ENCODE measurements at places on chromosomes 2 and 18. TPM values are rescaled to one million over a fixed set of nuclear protein-coding genes. Genes with fewer than 3 reads are reported as not detected.
A peak's percentile ranks its signal among the peaks of the same experiment; 100 is the strongest.

- no peak overlapping the region for H3K4me3 ChIP-seq
- H3K36me3 ChIP-seq = no peaks in the 10 kb centered on the region
- H3K27me3 ChIP-seq = no peaks in the 10 kb centered on the region
These were observed 81.1 kb downstream of the SLC66A3 start for GRCh38 chr2:11236335-11236734.

GRCh38 chr2:29308366-29308765, 193.2 kb downstream of the CLIP4 start:
- no peak overlapping the region for H3K27ac ChIP-seq
- no peaks in the 10 kb centered on the region for H3K36me3 ChIP-seq
- no peaks in the 10 kb centered on the region for H3K27me3 ChIP-seq
- no peak for DNase-seq

Gene SH3BP4
- 27.2 TPM for total RNA-seq

Gene HOXD1
- total RNA-seq = not detected

DNA sequence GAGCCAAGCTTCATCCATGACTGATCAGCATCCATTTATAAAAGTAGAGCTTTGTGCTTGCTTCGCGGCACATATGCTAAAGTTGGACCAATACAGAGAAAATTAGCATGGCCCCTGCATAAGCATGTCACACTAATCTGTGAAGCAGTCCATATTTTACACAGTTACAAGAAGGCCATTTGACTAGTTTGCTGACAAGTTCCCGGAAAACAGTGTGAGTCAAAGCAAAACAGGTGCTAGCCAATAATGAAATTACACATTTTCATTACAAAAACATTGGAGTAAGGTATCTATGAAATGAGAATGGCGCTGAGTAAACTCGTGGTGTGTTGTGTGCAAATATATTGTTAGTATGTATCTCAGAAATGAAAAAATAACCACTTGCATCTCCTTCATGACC, 4.7 kb downstream of the ANKRD62 start:
- H3K4me3 ChIP-seq = no peak overlapping the region
- no peaks in the 10 kb centered on the region for H3K27me3 ChIP-seq
- no peak for DNase-seq
- H3K36me3 ChIP-seq = no peaks in the 10 kb centered on the region

DNA sequence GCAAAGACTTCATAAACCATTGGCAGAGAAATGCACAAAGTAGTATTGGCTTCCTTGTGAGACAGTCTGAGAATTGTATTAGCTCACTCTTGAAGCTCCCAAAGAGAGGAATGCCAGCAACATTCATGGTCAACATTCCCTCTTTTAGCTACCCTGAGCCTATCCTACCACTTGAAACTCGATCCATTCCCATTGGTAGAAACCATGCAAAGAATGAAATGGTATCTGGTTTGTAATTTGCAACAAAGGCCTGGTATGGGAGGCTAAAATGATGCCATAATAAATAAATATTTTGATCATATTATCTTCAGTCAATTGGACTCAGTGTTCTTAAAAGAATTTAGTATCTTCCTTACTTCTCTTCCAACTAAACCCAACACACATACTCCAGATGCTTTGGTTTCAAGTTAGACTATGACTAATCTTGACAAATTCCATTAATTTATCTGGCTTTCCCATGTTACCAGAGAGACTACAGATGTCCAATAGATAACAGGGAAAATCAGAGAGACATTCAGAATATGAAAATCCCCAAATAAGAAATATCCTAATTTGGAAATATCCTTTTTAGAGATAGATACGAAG, 102.9 kb downstream of the DHRS9 start:
- DNase-seq = no peak
- no peaks in the 10 kb centered on the region for H3K27me3 ChIP-seq
- H3K4me3 ChIP-seq = no peak overlapping the region
- no peaks in the 10 kb centered on the region for H3K4me1 ChIP-seq
- H3K27ac ChIP-seq = no peak overlapping the region
- H3K36me3 ChIP-seq = no peaks in the 10 kb centered on the region

DNA sequence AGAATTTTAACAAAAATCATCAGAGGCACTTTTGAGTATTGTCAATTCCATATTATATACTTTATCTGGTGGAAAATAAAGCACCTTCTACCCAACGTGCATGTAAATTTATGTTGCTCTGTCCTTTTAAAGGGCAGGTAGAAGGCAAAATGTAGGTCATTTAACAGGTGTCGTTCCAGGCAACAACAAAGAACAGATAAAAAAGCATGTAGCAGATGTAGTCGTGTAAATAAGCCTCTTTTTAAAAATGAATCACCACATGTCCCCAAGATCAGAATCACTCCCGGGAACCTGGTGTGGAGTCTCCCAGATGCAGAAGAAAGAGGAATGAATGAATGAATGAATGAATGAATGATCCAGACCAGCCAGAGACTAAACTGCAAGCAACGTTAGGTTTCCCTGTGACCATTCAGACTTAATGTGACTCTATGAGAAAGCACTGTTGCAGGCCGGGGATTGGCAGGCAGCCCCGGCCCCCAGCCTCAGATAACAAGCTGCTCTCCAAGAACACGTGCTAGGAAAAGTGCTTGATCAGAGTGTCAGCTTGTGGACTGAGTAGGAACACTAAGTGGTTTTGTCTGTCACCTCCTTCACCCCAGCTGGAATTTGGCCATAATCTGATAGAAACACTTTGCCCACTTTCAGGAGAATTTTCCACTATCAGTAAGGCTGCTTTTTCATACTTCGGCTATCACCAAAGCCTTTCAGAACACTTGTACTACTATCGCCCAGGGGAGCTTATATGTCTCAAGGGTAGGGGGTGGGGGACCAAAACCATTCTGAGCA, 100.6 kb downstream of the CDK15 start:
- DNase-seq = no peak
- no peak overlapping the region for H3K4me3 ChIP-seq
- H3K36me3 ChIP-seq = no peaks in the 10 kb centered on the region
- H3K27ac ChIP-seq = no peak overlapping the region

Gene VWA3B
- total RNA-seq = not detected

DNA sequence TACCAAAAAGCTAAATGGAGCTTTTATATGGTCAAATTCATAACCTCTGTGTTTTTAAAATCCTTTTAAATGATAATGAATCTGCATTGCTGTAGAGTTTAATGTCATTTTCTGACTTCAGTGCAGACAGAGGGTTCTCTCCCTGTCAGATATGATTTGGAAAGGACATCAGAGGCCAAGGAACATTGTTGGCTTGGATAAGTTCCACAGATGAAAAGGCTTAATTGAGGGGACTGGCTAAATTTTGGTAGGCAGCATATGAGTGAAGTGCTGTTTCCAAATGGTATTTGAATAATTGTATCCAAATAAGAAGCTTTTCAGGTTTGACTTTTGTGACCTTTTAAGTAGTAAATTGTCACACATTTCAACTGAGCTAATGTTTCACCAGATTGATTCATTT, 124.6 kb upstream of the KCNH7 start:
- no peak for DNase-seq
- H3K27me3 ChIP-seq = no peaks in the 10 kb centered on the region
- no peaks in the 10 kb centered on the region for H3K36me3 ChIP-seq
- no peak overlapping the region for H3K4me3 ChIP-seq
- H3K27ac ChIP-seq = no peak overlapping the region

GRCh38 chr2:167294776-167295140, 406.5 kb downstream of the XIRP2 start:
- no peak for DNase-seq
- no peak overlapping the region for H3K27ac ChIP-seq
- no peaks in the 10 kb centered on the region for H3K4me1 ChIP-seq
- H3K27me3 ChIP-seq = peaks cover 4% of the 10 kb centered on the region

- H3K4me1 ChIP-seq = no peaks in the 10 kb centered on the region
- peaks cover 15% of the 10 kb centered on the region for H3K36me3 ChIP-seq
- peak within 1 kb of the TSS; percentile 75 for H3K27ac ChIP-seq
- H3K27me3 ChIP-seq = no peaks in the 10 kb centered on the region
These were observed at the start of gene CCDC138 for GRCh38 chr2:108786354-108787215. Gene CCDC138 (plus strand): TSS chr2:108786771. CDS start chr2:108786823, 52 bp downstream.

Gene ARHGEF4
- 8.1 TPM for total RNA-seq

- H3K36me3 ChIP-seq = no peaks in the 10 kb centered on the region
- H3K27me3 ChIP-seq = no peaks in the 10 kb centered on the region
- no peak overlapping the region for H3K27ac ChIP-seq
- DNase-seq = no peak
These were observed 105.3 kb downstream of the GLI2 start for GRCh38 chr2:120840795-120841487.

- H3K4me3 ChIP-seq = no peak overlapping the region
- no peak overlapping the region for H3K27ac ChIP-seq
- no peaks in the 10 kb centered on the region for H3K36me3 ChIP-seq
- no peak for DNase-seq
These were observed 68.8 kb upstream of the GLS start for GRCh38 chr2:190811811-190812210.

Gene LRRC30
- total RNA-seq = not detected

Gene UBXN2A
- 18.7 TPM for total RNA-seq

- H3K4me1 ChIP-seq = no peaks in the 10 kb centered on the region
- H3K27me3 ChIP-seq = no peaks in the 10 kb centered on the region
- H3K27ac ChIP-seq = no peak overlapping the region
- no peak overlapping the region for H3K4me3 ChIP-seq
- H3K36me3 ChIP-seq = no peaks in the 10 kb centered on the region
These were observed 53.9 kb downstream of the PRKRA start for GRCh38 chr2:178397002-178397605.

Gene MOCOS
- 0.11 TPM for total RNA-seq

- no peaks in the 10 kb centered on the region for H3K4me1 ChIP-seq
- no peak overlapping the region for H3K27ac ChIP-seq
- H3K27me3 ChIP-seq = no peaks in the 10 kb centered on the region
- no peaks in the 10 kb centered on the region for H3K36me3 ChIP-seq
- no peak for DNase-seq
These were observed 26.2 kb downstream of the CYRIA start for GRCh38 chr2:16639431-16639830.

- H3K27ac ChIP-seq = no peak overlapping the region
- H3K4me1 ChIP-seq = no peaks in the 10 kb centered on the region
- no peaks in the 10 kb centered on the region for H3K27me3 ChIP-seq
- no peak overlapping the region for H3K4me3 ChIP-seq
- DNase-seq = no peak
These were observed 15.3 kb downstream of the TTC21B start for GRCh38 chr2:165938237-165938636.

DNA sequence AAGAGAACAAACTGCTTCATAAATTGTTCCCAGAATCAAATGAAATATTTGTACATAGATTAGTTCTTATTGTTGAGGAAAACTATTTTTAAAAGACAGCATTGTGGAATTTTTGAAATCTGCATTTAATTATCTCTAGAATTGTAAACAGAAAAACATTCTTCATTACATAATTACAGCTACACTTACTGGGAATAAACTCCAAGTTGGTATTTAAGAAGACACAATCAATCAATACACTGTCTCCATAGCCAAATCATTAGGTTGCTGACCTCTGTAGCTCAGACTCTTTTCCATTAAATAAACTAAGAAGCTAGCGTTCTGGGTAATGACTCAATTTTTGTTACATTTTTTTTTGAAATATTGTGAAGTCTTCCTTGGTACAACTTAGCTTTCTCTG, 70.2 kb upstream of the PIEZO2 start:
- no peaks in the 10 kb centered on the region for H3K27me3 ChIP-seq
- no peak overlapping the region for H3K4me3 ChIP-seq

Gene HOXD8
- 1.1 TPM for total RNA-seq

DNA sequence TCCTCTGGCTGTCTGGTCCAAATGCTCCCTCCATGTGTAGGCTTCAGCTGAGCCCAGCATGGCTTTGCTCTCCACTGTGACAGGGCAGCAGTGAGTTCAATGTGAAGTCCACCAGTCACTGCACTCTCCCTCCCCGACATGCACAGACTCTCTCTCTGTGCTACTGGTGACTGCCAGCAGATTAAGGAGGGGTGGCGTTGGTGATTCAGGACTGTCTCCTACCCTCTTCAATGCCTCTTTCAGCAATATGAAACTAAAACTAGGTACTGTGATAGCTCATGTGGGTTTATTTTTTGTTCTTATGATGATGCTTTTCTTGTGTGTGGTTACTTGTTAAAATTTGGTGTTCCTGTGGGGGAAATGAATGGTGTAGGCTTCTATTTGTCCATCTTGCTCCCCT, 201.0 kb upstream of the RBMS1 start:
- no peak for DNase-seq
- no peak overlapping the region for H3K27ac ChIP-seq
- no peaks in the 10 kb centered on the region for H3K36me3 ChIP-seq

DNA sequence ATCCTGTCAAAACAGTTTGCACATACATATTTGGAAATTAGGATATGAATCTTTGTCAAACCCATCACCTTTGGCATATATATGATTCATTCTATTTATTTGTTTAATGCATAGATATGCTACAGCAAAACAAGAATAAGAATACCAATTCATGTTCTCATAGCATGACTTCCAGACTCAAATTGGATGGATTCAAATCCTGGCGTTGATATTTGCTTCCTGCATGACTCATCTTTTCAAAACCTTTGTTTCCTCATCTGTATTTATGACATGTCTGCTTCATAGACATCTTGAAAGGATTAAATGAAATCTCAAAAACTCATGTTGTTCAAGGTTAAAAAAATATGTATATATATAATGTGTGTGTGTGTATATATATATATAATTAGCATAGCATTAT, 261.3 kb downstream of the MBD5 start:
- H3K4me1 ChIP-seq = no peaks in the 10 kb centered on the region
- DNase-seq = no peak
- no peak overlapping the region for H3K4me3 ChIP-seq
- H3K27ac ChIP-seq = no peak overlapping the region
- H3K36me3 ChIP-seq = no peaks in the 10 kb centered on the region

Gene SCN3A
- total RNA-seq = 2.6 TPM

DNA sequence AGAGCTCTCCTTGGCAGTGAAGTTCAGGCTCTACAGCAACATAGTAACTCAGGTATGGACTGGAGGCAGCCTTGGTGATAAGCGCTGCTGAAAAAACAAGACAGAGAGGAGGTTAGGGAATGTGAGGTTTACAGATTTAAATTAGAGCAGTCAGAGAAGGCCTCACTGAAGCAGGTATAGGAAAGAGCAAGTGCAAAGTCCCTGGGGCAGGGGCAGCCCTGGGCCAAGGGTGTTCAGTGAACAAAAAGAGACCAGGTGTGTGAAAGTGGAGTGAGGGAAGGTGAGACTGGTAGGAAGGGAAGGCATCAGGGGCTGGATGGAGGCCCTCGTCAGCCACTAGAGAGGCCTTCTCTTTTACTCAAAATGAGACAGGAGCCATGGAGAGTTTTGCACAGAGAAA, 89.6 kb downstream of the LAMA3 start:
- no peak overlapping the region for H3K27ac ChIP-seq
- H3K36me3 ChIP-seq = no peaks in the 10 kb centered on the region
- no peaks in the 10 kb centered on the region for H3K4me1 ChIP-seq
- H3K4me3 ChIP-seq = no peak overlapping the region

Gene CRYGD
- total RNA-seq = not detected

DNA sequence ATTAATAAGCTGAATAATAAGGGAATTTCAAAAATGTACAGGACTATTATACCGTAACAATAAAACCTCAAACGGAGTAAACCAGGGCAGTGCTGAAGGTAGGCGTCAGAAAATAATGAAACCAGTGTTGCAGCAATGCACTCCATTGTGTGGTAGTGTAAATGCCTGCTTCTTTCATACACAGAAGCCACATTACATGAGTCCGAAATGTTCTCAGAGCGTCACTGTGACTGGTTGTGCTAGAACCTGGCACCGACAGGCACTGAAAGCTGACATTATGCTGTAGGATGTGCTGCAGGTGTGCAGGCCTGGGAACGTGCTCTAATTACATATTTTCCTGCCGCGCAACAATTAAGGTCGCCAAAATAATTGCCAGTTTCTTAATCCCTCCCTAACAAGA, 53.3 kb downstream of the ZEB2 start:
- no peaks in the 10 kb centered on the region for H3K27me3 ChIP-seq
- H3K27ac ChIP-seq = no peak overlapping the region
- H3K36me3 ChIP-seq = no peaks in the 10 kb centered on the region
- DNase-seq = no peak
- H3K4me1 ChIP-seq = peaks cover 63% of the 10 kb centered on the region

Gene RND3
- 25.4 TPM for total RNA-seq

Measured in right atrium auricular region (tissue), 2 donors.